ENCODE measurements at places on chromosomes 16 and 17.

- no peak for DNase-seq
These were observed 45.5 kb upstream of the RBBP6 start for GRCh38 chr16:24493821-24494220.

DNA sequence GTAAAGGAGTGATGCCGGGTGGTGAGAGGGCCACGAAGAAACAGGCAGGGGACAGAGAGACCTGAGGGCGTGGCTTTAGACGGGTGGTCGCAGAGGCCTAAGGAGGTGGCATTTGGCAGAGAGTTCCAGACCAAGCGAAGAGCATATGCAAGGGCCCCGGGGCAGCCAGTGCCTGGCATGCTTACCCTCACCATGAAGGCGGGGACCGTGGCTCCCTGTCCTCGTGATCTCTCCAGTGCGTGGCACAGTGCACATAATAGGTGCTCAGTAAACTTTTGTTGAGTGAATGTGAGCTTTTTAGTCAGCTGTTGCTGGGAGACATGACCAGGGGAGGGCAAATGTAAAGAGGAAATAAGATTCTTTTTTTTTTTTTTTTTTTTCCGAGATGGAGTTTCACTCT lies 245.6 kb upstream of the GSE1 start:
- DNase-seq = no peak

GRCh38 chr16:19810817-19811731 lies 73.6 kb downstream of the GPRC5B start:
- no peak for DNase-seq

- DNase-seq = no peak
These were observed 2.0 kb downstream of the WSCD1 start for GRCh38 chr17:6072157-6072556.

DNA sequence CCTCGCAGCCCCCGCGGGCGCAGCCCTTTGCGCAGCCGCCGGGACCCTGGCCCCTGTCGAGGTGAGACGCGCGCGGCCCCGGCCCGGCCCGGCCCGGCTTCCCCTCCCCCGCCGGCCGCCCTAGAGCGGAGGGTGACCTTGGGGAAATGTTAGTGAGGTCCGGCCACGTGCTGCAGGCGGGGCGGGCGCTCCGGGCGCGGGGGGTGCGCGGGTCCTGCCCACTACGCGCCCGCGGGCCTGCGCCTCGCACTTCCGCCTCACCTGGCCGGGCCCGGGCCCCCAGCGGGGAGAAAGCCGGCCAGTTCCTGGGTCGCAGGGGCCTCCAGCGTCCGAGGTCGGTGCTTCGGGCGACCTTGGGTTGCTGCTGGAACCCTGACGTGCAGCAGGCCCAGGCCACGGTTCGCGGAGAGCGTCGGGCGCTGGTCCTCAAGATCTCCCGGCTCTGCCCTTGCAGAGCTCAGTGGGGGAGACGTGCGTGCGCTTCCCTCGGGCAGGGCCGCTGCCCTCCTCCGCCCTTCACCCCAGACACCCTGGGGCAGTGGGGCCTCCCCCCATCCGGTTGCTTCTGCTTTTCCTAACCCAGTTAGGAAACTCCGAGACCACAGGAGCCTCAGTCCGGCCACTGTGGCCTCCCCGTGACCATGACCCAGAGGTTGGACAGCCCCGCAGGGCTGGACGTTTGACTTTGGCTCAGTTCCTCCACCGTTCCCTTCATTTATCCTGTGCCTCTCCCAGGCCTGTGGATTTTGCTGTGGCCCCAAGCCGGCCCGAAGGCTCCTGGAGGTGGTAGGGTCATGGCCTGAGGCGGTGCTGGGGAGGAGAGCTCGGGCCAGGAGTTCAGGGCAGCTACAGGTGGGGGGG lies 791 bp downstream of the MCRIP2 start:
- no peak for DNase-seq

DNA sequence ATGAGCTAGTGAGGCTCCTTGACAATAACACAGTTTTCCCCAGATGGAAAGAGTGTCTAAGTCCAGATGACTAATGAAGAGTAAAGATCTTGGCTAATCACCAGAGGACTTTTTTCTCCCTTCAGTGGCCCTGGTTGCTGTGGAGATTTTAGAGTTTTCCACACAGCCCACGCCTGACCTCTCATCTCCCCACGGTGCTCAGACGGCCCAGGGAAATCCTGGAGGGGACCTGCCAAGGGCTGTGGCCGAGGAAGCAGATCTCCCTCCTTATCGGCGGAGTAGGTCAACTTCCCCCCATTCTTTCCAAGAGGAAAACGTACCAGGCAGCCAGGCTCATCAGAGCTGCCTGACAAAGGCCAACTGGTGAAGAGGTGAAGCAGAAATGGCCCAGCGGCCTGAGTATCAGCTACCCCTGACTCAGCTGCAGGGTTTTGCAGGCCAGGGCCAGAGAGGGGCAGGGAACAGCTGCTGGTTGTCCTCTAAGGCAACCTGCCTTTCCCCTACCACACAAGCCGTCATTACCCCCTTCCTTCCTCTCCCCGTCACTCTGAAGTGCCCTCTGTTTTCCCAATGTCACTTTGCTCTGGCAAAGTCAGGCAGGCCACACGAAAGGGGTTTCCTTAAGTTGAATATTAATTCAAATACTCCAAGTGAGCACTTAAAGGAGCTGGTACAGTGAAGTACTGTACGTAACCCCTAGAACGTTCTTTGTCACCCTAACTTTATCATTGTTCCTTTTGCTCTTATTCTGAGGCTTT lies 140.2 kb upstream of the ADAMTS18 start:
- no peak for DNase-seq

- DNase-seq = no peak
These were observed 28.3 kb downstream of the ALDH3A2 start for GRCh38 chr17:19676896-19677295.

GRCh38 chr17:75645889-75646637 lies 12.8 kb downstream of the SMIM5 start:
- DNase-seq = no peak

DNA sequence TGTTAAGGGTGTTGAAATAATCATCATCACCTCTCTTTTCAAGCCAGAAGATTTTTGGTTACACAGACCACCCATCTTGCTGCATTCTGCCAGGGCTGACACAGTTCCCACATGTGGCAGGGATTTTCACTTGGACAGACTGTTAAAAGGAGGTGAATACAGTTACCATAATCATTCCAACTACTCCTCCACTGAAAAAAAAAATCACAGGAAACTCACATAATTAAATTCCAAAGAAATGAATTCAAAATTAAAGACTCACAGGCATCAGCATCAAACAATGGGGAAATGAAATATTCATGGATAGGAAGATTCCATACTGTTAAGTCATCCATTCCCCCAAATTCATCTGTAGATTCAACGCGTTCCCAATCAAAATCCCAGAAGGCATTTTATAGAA lies 209.4 kb downstream of the MRTFB start:
- DNase-seq = no peak

DNA sequence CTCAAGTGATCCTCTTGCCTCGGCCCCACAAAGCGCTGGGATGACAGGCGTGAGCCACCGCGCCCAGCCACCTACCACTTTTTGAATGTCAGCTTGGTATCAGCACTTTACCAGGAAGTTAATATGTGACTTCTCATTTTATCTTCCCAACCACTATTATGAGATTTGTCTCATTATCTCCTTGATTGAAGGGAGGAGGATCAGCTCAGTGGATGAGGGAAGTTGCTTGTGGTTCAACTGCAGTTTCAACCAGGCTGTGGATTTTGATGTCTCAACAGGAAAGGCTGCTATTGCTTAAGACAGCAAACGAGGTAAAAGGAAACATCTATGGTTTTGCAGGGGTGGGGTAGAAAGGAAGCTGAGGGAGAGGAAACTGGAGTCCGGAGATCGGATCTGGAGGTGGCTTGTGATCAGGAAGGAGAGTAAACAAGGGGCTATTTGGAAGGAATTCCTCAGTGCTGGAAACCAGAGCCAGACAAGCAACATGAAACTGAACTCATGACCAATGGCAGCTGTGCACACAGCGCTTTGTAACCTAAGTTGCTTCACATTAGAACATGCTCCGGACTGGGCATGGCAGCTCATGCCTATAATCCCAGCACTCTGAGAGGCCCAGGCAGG lies 180.5 kb downstream of the VPS53 start:
- no peak for DNase-seq

GRCh38 chr16:79041206-79041605 lies 559.3 kb downstream of the MAF start:
- DNase-seq = no peak

DNA sequence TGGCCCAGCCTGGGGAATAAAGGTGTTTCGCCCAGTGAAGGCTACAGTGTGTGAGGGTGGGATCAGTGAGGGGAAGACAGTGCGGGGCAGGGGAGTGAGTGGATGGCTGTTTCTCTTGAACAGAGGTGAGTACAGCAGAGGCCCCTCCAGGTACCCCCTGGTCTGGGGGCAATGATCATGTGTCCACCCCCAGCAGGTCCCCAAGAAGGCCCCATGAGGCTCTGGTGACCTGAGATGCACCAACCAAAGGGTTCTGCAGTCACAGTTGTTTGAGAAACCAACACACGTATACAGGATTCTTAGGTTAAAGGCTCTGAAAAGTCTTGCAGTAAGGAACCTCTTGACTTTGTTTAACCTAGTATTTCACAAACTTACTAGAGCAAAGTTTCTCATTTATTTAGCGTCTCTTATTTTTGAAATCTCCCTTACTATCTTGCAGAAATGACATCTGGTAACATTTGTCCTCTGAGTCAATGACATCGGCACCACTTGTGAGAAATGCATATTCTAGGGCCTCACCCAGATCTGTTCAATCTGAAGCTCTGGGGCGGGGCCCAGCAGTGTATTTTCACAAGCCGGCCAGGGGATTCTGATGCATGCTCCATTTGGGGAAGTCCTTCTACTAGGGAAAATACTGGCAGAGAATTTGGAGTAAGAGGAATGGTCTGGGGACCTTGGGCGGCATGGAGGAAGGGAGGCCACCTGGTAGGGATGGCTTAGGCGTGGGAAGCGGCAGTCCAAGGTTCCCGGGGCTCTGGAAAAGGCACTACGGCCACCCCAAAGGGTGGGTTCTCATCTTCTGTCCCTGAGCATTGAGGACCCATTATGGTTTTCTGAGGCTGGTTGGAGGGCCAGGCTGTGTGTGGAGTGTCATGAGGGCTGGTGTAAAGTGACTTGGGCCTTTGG lies 217.3 kb downstream of the NTN1 start:
- no peak for DNase-seq

DNA sequence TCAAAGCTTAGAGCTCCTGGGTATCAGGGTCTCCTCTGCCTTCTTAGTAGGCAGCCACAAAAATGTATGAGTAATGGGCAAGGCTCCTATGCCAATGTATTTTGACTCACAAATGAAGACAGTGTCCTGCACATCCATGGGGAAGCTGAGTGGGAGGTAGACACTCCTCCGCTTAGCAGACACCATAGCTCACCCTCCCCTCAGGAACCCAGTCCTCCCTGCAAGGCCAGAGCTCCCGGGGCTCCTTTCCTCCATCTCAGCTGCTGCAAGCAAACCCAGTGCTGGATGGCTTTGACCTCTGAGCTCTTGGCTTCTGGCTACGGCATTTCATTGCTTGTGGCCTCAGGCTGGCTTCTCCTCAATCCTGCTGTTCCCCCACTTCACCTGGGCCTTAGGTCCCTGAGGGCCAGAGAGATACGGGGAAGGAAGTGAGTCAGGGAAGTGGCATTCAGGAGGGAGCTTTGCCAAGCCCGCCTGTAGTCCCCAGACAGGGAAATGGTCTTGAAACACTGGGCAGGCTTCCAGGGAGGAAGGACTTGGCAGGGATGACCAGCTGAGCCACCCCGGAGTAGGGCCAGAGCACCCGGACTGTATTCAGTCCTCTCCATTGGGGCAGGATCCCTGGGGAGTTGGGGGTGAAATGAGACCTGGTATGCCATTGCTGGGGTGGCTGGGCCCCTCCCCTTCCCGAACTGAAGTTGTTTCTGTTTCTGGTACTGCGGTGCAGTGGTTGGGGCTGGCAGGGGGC lies 4.5 kb downstream of the ABCC3 start:
- no peak for DNase-seq

GRCh38 chr17:17560975-17561374 lies 30.5 kb downstream of the PEMT start:
- DNase-seq = no peak

DNA sequence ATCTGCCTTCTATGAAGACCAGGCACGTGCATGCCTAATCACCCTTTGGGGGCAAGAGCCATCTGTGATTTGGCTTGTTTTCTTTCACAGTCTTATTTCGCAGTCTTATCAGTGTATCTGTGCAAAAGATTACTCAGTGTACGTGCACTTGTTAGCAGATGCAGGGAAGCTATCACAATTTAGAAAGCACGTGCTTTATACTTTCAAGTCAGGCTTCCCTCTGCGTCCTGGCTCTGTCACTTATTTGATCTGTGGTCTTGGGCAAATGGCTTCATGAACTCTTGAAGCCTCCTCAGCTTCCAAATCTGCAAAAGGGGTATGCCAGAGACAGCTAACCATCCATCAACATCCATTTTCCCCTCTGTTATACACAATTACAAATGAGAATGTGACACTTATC lies 246.4 kb downstream of the XYLT1 start:
- no peak for DNase-seq

- DNase-seq = no peak
These were observed 24.5 kb downstream of the NPLOC4 start for GRCh38 chr17:81612172-81612970.

GRCh38 chr16:74836111-74836671 lies 61.6 kb upstream of the FA2H start:
- DNase-seq = no peak

DNA sequence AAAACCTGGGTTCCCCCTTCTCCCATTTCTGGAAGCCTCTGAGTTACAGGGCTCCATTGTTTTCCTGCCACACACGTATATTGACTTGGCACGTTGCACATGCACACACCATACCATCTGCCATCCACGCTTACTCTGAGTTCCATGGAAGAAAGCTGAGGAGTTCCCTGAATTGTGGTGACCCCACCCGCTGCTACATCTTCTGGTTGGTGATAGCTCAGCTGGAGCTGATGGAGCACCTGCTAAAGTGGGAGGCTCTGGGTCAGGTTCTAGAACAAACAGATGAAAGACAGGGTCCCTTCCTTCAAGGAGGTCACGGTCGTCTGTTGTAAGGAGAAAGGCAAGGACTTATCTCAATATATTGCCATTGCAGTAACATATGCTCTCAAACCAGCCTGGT lies 41.1 kb downstream of the TMEM11 start:
- DNase-seq = no peak

DNA sequence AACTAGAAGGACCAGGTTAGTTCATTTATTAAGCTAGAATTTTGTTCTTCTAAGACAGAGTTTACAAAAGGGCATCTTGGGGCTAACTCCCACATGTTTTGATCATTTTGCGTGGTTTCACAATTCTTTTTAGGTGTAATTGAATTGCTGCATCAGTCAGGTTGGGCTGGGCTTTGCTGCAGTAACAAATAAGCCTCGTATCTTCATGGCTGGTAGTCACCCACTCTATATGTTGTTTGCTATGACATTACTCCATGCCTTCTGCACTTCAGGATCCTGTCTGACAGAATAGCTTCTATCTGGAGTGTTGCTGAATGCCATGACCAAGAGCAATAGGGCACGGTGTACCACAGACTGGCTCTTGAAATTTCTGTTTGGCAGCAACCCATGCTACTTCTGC lies 10.6 kb upstream of the IRX3 start:
- DNase-seq = no peak

GRCh38 chr17:83174362-83175118 lies 95.1 kb downstream of the METRNL start:
- DNase-seq = no peak

- DNase-seq = no peak
These were observed 406.6 kb upstream of the EEF2KMT start for GRCh38 chr16:5504064-5504781.
